ENCODE measurements at places on chromosomes 7 and 10.

- no peak for DNase-seq
These were observed 92.1 kb downstream of the GRB10 start for GRCh38 chr7:50690541-50691011.

- DNase-seq: no peak
These were observed 172.5 kb downstream of the LCOR start for GRCh38 chr10:97004591-97004990.

GRCh38 chr7:13466874-13467547, 522.5 kb downstream of the ETV1 start:
- DNase-seq: no peak

DNA sequence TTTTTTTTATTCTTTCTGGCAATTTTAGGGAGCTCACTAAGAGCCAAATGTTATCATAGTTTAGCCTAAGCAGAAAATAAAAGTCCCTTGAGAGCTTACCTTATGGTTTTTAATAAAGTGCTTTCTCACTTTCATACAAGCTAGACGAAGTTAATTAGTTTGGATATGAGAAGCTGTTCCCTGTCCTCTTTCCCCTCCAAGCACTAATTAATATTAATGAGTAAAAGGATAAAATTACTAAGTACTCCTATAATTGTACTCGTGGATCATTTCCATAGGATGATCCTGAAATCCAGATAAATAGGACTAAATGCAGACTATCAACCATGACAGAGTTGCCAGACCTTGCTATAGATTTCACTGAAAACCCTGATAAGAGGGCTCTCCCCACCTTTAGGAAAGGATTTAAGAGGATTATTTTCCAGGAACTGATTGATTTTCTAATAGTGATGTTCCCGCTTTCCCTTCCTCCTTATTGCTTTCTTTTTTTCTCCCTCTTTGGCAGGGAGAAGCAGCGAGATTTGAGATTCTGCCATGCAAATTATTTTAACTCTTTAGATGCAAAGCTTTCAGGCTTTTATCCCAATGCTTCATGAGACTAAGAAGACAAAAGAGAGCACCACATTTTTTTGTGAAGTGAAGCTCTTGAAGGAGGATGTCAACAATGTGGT, 58.3 kb upstream of the HECW1 start:
- DNase-seq: no peak

DNA sequence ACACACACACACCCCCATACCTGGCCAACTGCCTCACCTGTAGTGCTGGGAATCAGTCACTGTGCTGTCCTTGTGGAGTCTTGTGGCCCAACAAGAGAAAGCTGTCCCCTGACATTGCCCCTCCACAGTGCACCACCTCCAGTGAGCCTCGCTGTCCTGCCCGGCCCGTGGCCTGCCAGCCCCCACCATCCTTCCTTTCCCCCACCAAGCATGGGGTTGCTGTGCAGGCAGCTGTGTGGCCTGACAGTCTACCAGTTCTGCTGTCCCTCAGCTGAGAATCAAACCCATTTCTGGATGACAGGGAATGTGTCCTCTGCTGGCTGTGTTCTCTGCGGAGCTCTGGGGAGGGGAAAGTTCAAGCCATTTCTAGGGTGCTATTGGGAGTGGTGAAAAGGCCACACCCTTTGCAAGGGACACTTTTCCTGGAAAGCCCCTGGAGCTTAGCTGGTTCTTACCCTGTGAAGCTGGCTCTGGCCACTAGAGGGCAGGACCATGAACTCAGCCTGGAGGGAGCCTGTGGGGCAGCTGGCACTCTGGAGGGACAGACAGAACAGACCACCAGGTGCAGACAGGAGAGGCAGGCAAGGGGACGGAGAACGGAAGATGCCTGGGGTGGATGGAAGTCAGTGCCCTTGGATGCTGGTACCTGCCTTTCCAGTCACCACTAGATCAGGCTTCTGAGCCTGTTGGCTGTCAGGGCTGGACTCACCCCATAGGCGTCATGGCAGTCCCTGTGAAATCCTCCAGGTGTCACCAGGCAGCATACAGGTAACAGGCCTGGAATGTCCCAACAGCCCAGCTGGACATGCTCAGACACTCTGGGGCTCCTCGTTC, 10.5 kb upstream of the MTPAP start:
- DNase-seq: peak; percentile 39

- DNase-seq: no peak
These were observed 34.0 kb downstream of the LUC7L2 start for GRCh38 chr7:139393621-139394211.

- DNase-seq: no peak
These were observed 243.5 kb upstream of the TCF7L2 start for GRCh38 chr10:112706577-112706976.

GRCh38 chr10:69816521-69816920, 14.8 kb downstream of the COL13A1 start:
- no peak for DNase-seq

DNA sequence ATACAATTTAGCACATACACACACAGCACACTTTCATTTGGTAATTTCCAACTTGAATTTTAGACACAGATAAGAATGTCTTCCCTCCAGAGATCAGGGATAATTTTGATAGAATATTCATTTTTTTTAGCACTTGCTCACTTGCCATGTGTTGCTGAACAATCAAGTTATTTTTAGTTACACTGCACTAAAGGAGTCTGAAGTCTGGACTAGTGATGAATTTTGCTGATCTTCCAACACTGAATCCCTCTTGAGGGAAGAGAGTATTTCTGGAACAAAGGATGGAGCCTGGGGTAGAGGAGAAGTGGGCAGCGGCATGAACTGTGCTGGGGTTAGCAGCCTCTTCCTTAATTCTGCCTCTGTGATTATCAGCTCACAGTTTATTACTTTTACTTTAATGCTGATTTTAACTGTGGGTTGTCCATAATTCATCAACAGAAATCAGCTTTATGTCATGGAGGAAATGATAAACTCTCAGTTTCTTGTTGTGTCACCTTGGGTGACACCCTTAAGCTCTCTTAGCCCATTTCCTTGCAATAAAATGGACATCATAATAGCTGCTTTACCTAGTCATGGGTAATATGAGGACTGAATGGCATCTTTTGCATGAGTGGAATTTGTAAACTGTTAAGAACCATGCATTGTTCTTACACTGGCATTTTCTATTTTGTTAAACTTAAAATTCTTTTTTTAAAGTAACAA, 32.1 kb downstream of the SGPL1 start:
- no peak for DNase-seq

GRCh38 chr10:113449006-113449695, 103.7 kb upstream of the HABP2 start:
- no peak for DNase-seq

DNA sequence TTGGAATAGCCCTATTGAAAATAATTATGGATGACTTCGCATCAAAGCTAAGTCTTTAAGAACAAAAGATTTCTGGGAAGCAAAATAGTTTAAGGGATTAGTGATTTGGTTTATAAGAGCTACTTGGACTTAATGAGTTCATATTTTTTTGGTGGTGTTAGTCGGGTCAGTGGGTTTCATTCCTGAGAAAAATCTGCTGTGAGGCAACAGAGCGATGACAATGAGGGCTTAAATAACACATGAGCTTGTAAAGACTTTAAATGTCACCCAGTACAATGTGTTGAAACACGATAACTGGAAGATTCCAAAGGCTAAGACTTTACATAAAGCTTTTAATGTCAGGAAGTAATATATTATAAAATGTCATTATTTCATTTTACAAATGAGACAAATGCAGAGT, 178.8 kb downstream of the ARL4A start:
- no peak for DNase-seq

GRCh38 chr10:55426138-55426537, 625.1 kb upstream of the PCDH15 start:
- no peak for DNase-seq

DNA sequence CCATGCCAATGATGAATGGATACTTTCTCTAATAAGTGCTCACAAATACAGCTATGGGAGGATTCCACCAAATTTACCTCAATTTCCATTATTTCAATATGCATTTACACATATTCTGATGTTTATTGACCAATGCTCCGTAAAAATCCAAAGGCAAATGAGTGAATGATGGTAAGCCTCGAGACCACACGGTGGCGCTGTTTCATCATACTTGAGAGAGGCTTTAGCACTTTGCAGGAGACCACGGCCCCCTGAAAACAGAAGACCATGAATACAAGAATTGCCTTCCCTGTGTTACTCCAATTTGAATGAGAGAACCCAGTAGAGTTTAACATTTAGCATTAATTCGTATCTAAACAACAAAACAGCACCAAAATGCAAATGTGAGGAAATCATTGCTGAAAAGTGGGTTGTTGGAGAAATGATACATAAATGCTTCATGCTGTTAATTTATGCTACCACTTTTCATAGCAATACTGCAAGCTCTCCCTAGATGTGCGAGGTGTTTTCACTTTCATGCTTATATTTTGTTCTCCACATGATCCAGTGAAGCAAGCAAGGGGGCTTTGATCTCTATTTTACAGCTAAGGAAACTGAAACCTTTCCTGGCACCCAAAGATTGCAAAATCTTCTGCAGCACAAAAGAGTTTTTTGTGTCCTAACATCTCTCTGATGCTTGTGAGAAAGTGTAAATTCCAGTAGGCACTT, 35.4 kb downstream of the TRIL start:
- peak; percentile 34 for DNase-seq

- DNase-seq: no peak
These were observed 30.6 kb upstream of the C10orf120 start for GRCh38 chr10:122730238-122730637.

DNA sequence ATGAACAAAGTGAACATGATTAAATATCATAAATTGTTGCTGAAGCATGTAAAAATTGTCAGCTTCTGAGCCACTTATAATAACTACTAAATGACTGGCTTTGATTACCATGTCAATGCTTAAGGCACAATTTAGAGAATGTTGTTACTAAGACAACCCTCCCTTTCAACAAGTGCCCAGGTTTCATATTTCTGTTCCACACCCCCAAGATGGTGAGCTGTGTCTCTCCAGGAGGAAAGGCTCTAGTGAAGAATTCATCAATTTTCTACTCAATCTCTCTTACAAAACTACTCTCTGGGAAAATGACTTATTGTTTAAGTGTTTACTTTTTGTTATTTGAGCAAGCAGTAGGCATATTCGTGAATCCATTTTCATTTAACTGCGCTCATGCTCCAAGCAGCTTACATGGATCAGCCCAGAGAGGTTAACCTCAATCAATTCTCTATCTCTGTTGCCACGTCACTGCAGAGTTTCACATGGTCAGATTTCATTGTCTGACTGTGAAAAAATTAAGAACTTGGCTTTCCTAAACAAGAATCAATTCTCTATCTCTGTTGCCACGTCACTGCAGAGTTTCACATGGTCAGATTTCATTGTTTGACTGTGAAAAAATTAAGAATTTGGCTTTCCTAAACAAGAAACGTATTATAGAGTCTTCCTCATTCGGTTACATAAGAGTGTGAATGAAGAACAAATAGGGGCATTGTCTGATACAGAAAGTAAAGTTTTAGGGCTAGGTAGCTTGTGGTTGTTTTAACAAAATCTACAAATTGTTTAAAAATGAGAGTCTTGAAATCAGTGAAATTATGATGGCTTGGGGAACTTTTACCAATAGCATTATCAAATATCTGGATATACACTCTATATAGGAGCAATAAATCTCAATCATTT, 49.7 kb downstream of the CCDC71L start:
- DNase-seq: no peak

GRCh38 chr10:80075781-80076180, 2.7 kb upstream of the TMEM254 start:
- DNase-seq: peak; percentile 40

GRCh38 chr7:151816562-151817314, 60.2 kb downstream of the PRKAG2 start:
- DNase-seq: no peak

DNA sequence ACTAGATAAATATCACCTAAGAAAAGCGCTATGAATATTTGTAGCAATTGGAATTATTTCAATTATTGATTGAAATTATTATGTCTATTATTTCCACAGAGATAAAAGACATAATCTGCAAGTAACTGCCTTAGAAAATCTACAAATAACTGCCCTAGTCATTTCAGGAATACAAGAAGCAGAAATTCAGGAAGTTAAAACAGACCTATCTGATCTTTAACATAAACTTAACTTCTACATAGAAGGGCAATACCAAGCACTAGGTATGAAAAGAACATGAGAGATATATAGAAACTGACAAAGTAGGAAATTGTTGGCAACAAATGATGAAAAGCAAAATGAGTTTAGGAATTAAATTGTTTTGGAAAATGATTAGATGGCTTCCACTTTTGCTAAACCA, 31.8 kb upstream of the AKR1B10 start:
- DNase-seq: no peak

GRCh38 chr7:159099711-159100231, 44.9 kb downstream of the VIPR2 start:
- no peak for DNase-seq

GRCh38 chr10:69466158-69466490, 14.9 kb downstream of the TSPAN15 start:
- DNase-seq: no peak

- no peak for DNase-seq
These were observed 38.2 kb downstream of the ABCB5 start for GRCh38 chr7:20653636-20654035.

DNA sequence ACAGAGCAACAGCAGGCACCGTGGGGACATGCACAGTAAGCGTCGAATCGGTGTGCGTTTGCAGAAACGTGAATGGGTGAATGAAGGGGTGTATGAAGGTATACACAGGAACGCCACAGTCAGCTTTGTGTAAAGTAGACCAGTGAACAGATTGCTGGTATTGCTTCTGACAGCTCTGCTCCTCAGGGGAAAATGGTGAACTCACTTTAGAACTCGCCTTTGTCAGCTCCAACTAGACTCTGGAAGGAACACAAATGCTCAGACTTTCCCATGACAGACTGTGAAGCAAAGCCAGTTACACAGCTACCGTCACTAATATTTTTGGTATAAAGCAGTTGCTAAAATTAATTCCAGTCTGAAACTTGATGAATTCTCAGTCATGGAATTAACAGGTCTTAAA, 78.9 kb downstream of the CUX1 start:
- DNase-seq: no peak

GRCh38 chr7:33459340-33459751, 330.0 kb downstream of the BBS9 start:
- peak; percentile 3 for DNase-seq

- DNase-seq: no peak
These were observed 255.6 kb downstream of the GFRA1 start for GRCh38 chr10:116017405-116017804.

GRCh38 chr10:100998991-100999741, 442 bp upstream of the LZTS2 start:
- peak; percentile 83 for DNase-seq

GRCh38 chr10:79044846-79045245, 23.9 kb upstream of the ZMIZ1 start:
- no peak for DNase-seq
